ENCODE measurements at places on chromosomes 6 and 20. TPM values are rescaled to one million over a fixed set of nuclear protein-coding genes. Genes with fewer than 3 reads are reported as not detected.

DNA sequence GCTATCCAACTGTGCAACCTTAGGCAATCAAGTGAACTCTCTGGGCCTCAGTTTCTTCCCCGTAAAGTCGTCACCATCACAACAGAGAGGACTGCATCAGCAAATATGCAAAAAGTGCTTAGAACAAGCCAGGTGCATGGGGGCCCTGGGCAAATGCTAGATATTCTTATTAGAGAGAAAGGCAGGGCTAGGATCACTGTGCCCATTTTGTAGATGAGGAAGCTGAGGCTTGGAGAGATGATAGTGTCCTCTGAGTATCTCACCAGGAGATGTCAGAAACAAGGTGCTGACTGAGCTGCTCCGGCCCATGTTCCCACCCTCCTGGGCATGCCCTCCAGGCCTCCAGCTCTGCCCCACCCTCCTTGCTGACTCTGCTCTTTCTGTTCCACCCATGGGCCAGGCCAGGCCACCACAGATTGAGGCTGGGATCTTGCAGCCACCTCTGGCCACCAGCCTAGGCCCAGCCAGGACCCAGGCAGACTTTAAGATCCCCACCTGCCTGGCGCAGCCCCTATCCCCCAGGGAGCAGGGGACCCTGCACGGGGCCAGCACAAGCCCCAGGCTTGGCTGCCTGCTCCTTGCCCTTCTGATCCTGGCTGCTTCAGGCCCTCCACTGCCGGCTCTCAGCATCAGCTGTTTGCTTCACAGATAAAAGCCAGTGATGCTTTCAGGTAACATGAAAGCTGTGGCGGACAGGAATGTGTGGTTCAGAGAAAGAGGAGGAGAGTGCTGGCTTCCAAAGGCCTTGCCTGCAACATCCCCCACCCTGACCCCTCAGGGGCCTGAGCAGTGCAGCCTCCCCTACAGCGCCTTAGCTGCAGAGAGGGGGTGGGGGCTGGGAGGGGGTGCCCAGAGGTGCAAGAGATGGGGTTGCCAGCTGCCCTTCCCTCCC lies 47.6 kb downstream of the GRM4 start:
- no peak overlapping the region for H3K27ac ChIP-seq
- H3K4me1 ChIP-seq: no peaks in the 10 kb centered on the region
- H3K36me3 ChIP-seq: no peaks in the 10 kb centered on the region
- peaks cover 40% of the 10 kb centered on the region for H3K27me3 ChIP-seq
- no peak for DNase-seq
- no peak overlapping the region for H3K4me3 ChIP-seq

DEFB132 gene
- total RNA-seq: not detected

MUC21 gene
- total RNA-seq: 8.5 TPM

GRCh38 chr6:154359161-154359574 lies 2.6 kb upstream of the IPCEF1 start:
- no peaks in the 10 kb centered on the region for H3K36me3 ChIP-seq
- peaks cover 42% of the 10 kb centered on the region for H3K4me1 ChIP-seq
- no peaks in the 10 kb centered on the region for H3K27me3 ChIP-seq
- H3K4me3 ChIP-seq: no peak overlapping the region

GRCh38 chr6:89237158-89237557 lies 20.0 kb upstream of the GABRR1 start:
- no peak overlapping the region for H3K27ac ChIP-seq
- DNase-seq: no peak
- H3K27me3 ChIP-seq: no peaks in the 10 kb centered on the region
- H3K36me3 ChIP-seq: no peaks in the 10 kb centered on the region

- no peak overlapping the region for H3K4me3 ChIP-seq
- H3K4me1 ChIP-seq: peaks cover 5% of the 10 kb centered on the region
- no peaks in the 10 kb centered on the region for H3K36me3 ChIP-seq
- no peak for DNase-seq
These were observed 20.2 kb downstream of the FBXL4 start for GRCh38 chr6:98927534-98927933.

DNA sequence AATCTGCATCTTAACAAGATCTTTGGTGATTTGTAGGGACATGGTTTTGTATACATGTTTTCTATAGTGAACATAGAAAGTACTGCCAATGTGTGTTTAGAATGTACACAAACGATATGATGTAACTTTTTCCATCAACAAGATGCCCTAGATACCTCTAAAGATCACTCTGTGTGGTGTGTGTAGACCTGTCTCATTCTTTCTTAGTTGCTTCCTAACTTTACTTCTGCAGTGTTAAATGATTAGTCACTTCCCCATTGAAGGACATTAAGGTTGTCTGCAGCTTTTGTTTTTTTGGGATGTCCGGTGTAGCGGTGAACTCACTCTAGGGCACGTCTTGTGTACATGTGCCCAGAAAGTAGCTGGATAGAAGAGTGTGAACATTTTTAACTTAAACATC lies 35.9 kb downstream of the CDYL start:
- H3K36me3 ChIP-seq: no peaks in the 10 kb centered on the region
- H3K27ac ChIP-seq: no peak overlapping the region
- H3K27me3 ChIP-seq: no peaks in the 10 kb centered on the region
- no peak for DNase-seq

DNA sequence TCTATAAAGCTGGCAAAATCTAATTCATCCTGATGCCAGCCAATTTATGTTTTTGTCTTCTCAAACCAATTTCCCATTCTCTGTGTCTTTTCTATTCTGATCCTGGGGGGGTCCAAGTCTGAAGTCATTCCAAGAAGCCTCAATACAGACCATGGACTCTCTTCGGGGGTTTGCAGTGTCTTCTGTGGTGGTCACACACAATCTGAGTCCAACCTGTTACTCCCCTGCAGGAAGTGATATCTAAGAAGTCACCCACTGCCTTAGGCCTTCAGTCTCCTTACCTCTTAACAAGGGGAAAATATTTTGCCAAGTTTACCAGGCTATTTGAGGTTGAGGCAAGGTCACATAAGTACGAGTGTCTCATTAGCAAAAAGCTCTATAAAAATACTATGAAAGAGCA lies 1.9 kb downstream of the TRIM26 start:
- DNase-seq: no peak
- no peaks in the 10 kb centered on the region for H3K27me3 ChIP-seq
- no peak overlapping the region for H3K4me3 ChIP-seq
- H3K4me1 ChIP-seq: peaks cover 34% of the 10 kb centered on the region

DNA sequence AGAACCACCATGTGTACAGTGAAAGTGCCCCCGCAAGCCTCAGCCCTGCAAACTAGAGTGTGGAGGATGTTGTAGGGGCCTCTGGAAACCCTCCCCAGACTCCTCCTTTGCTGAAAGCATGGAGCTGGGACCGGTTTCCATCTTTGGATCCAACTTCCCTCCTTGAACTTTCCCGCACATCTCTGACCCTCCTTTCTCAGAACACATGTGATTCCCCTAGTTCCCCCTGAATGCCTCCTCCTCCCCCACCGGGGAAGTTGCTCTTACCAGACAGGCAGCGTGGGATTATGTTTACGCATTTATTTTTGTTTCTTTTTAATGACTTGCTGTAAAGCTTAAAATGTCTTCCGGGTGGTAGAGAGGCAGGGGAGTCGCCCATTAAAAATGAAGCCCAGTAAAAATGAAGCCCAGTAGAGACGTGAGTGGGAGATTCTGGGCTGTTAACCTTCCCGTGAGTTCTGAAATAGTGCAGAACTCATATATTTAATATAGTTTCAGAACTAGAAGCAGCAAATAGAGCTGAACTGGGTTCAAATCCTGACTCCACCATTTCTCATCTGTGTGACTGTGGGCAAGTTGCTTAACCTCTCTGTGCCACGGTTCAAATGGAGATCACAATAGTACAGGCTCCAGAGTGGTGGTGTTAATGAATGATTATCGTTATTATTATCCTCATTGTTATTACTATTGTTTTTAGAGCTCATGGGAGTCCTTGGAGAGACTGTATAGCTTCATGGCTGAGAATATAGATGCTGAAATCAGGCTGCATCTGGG lies 8.0 kb upstream of the PTPN1 start:
- H3K36me3 ChIP-seq: no peaks in the 10 kb centered on the region
- no peaks in the 10 kb centered on the region for H3K27me3 ChIP-seq

- DNase-seq: no peak
- H3K4me3 ChIP-seq: no peak overlapping the region
- no peaks in the 10 kb centered on the region for H3K27me3 ChIP-seq
- H3K27ac ChIP-seq: no peak overlapping the region
These were observed 16.1 kb downstream of the PLA2G7 start for GRCh38 chr6:46719099-46719498.

- no peak for DNase-seq
- H3K27ac ChIP-seq: no peak overlapping the region
- H3K4me1 ChIP-seq: no peaks in the 10 kb centered on the region
- H3K4me3 ChIP-seq: no peak overlapping the region
- H3K27me3 ChIP-seq: no peaks in the 10 kb centered on the region
These were observed 82.9 kb downstream of the ADGRG6 start for GRCh38 chr6:142384519-142385254.

GRCh38 chr20:38748861-38749149 lies 545 bp downstream of the ACTR5 start:
- no peak for DNase-seq
- H3K4me1 ChIP-seq: peaks cover 20% of the 10 kb centered on the region
- H3K36me3 ChIP-seq: peaks cover 18% of the 10 kb centered on the region

DNA sequence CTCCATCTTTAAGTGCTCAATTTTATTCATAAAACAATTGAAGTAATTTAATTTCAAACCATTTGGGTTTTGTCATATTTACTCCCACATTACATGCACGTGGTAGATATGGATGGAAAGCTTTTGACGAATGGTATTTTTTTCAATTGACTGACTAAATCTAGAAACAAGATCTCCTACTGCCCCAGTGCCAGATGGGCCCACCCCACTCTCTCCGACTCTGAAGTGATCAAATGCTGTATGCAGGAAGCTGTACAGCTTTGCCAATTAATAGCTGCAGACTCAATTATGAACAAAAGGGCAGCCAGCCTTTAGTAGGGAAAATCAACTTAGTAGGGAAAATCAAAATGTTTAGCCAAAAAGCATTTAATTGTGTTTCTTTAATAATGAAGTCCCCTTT lies 46.2 kb downstream of the PACRG start:
- H3K36me3 ChIP-seq: no peaks in the 10 kb centered on the region
- H3K27ac ChIP-seq: no peak overlapping the region

DNA sequence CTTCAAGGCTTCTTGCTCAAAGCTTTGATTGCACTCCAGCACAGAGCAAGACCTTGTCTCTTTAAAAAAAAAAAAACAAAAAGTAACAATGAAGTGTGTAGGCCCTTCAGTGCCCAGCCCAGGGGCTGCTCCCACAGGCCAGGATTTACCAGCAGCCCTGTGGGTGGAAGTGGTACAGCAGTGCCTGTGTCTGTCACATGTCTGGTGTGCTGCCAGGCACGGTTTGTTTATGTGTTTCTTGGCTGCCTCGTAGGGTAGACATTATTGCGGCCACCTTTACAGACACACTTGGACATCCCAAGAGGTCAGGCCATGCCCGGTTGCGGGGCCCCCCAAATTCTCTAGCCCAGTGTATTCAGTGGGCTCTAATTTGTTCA lies 12.7 kb downstream of the DYNLRB1 start:
- no peak for DNase-seq
- no peak overlapping the region for H3K27ac ChIP-seq
- peaks cover 33% of the 10 kb centered on the region for H3K4me1 ChIP-seq
- no peaks in the 10 kb centered on the region for H3K27me3 ChIP-seq

- no peaks in the 10 kb centered on the region for H3K27me3 ChIP-seq
- no peak for DNase-seq
- no peak overlapping the region for H3K4me3 ChIP-seq
- H3K36me3 ChIP-seq: no peaks in the 10 kb centered on the region
- H3K27ac ChIP-seq: no peak overlapping the region
These were observed 31.7 kb upstream of the UBR2 start for GRCh38 chr6:42532038-42532669.

DNA sequence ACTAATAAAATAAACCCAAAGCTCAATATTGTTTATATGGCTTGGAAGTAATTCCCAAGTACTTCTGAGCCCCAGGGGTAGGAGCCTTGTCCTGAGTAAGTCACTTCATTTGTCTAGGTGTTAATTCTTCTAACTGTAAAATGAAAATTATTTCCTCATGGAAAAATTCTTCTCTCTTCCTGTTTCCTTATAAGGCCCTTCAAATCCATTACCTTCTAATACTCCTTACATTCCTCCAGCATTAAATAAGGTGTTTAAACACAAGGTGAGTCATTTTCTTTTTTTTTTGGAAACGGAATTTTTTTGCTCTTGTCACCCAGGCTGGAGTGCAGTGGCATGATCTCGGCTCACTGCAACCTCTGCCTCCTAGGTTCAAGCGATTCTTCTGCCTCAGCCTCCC lies 41.9 kb downstream of the PRR18 start:
- no peak overlapping the region for H3K27ac ChIP-seq
- H3K27me3 ChIP-seq: peaks cover 26% of the 10 kb centered on the region
- no peaks in the 10 kb centered on the region for H3K36me3 ChIP-seq
- no peaks in the 10 kb centered on the region for H3K4me1 ChIP-seq

- no peaks in the 10 kb centered on the region for H3K27me3 ChIP-seq
- no peak overlapping the region for H3K27ac ChIP-seq
- no peak for DNase-seq
- H3K4me3 ChIP-seq: no peak overlapping the region
These were observed 16.0 kb downstream of the TBX18 start for GRCh38 chr6:84748376-84748775.

THBD gene
- total RNA-seq: 77.4 TPM

DNA sequence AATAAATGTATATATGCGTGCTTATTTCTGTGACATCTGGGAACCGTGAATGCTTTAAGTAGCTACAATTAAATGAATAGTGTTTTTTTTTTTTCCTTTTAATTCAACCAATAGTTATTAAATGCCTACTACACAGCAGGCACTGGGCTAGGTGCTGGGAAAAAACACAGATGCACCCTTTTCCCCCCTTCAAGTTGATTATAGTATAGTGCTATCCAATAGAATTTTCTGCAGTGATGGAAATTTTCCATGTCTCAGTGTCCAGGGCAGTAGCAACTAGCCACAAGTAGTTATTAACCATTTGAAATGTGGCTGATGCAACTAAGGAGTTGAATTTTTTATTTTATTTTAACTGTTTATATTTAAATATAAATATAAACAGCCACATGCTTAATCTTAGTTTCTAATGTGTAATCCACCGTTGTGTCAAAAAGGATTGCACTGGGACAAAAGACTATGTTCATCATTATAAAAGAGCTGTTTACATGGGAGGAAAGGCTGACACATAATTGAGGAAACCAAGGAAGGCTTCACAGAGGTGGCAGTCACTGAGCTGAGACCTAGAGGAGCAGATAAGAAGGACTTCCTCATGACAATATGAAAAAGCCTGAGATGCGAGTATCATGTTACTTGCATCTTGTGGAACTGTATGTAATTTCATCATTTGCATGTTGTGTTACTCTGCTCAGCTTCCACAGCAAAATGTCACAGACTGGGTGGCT lies 261.2 kb upstream of the PLCB4 start:
- H3K4me1 ChIP-seq: no peaks in the 10 kb centered on the region
- no peak overlapping the region for H3K27ac ChIP-seq
- no peaks in the 10 kb centered on the region for H3K36me3 ChIP-seq
- DNase-seq: no peak
- no peak overlapping the region for H3K4me3 ChIP-seq
- H3K27me3 ChIP-seq: no peaks in the 10 kb centered on the region

ID4 gene
- 35.8 TPM for total RNA-seq

DNA sequence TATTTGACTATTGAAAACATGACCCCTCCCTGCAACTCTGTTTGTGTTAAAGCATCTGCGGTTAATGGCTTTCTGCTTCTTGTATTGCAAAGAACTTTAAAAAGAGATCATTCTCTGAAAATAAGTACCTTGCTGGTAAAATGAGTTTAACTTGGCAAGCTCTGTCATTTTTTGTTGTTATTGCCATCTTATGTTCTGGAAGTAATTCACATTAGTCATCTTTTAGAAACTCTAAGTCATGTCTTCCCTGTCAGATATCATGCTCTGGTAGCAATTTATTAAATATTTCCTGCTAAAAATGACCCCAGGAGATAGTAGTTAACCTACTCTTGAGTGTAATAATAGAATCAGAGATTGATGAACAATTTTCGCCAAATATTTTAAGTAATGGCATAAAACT lies 890.6 kb downstream of the KIF16B start:
- no peak overlapping the region for H3K4me3 ChIP-seq
- no peaks in the 10 kb centered on the region for H3K27me3 ChIP-seq
- DNase-seq: no peak
- no peak overlapping the region for H3K27ac ChIP-seq
- no peaks in the 10 kb centered on the region for H3K4me1 ChIP-seq
